ENCODE measurements at places on chromosomes 6 and 20.

DNA sequence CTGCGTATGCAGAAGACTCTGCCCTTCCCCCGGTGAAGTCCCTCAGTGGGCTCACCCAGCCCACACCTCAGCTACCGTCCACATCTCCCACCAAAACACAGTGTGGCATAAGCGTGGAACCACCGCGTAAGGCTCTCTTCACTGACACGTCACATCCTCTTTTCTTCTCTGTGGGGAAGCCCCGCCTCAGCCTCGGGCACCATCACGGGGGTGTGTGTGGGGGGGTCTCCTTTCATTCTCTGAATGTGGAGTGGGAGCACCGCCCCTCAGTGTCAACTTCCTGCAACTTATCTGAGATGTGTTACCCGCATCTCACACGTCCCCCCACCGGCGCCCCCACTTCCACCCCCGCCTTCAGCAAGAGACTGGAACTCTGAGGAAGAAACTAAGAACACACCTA is 388.4 kb upstream of the JARID2 start:
- DNase-seq: no peak

GRCh38 chr20:24963672-24964505 is 14.8 kb downstream of the CST7 start:
- no peak for DNase-seq

- no peak for DNase-seq
Observed at GRCh38 chr20:36528176-36528874, 13.0 kb upstream of the MYL9 start.

- no peak for DNase-seq
Observed at GRCh38 chr20:24764027-24764793, 184.9 kb upstream of the CST7 start.

- DNase-seq: no peak
Observed at GRCh38 chr6:13420269-13420668, 67.1 kb downstream of the GFOD1 start.

DNA sequence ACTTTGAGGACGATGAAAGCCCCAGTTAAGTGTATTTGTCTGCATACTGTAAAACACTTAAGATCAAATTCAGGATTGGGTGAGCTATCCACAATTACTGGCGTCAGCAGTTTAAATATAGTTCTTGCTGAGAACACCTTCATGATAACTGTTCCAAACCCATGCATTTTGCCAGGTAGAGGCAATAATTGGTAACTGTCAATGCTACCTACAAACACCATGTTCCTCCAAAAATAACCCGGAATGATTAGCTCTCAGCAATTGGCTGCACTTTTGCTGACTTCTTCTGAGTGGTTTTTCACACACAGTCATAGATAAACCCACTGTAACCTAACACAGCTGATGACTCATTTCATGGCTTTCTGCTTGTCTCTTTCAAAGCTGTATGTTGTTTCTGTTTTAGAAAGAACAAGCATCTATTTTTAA is 1358.6 kb upstream of the GJE1 start:
- peak; percentile 5 for DNase-seq

DNA sequence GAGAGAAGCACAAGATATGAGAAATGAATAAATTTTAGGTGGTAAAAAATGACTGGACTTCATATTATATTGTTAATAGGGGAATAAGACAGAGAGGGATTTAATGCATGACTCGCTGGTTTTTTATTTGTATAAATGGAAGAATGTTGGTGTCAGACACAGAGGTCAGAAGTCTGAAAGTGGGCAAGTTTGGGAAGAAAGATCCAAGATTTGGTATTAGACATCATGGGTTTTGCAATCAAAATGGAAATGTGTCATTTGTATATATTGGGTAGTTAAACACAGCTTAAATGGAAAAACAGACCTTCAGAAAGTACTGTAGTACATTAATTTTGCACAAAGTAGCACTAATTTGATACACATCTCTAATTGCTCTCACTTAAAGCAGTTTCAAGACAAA is 96.2 kb downstream of the EYA4 start:
- no peak for DNase-seq

DNA sequence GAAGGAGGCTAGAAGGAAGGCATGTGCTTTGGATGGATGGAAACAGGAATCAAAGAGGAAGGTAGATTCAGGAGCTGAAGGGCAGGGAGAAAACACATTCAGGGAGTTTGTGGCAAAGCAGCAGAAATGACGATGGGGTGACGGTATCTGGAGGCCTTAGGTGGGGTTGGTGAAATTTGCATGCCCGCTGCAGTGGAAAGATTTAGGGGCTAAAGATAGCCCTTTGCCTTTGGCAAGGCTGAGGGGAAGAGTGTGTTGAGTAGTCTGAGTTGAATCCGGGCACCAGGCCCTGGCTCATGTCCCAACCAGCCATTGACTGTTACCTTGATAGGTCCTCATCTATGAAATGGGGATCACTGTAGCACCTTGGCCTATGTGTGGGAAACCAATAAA is 1.3 kb downstream of the GZF1 start:
- DNase-seq: no peak

GRCh38 chr6:169990095-169991030 is 238.9 kb downstream of the ERMARD start:
- no peak for DNase-seq

- DNase-seq: peak; percentile 94
Observed at GRCh38 chr20:19802492-19803158, 44.6 kb downstream of the RIN2 start.

- no peak for DNase-seq
Observed at GRCh38 chr20:24723647-24724352, 225.3 kb upstream of the CST7 start.

DNA sequence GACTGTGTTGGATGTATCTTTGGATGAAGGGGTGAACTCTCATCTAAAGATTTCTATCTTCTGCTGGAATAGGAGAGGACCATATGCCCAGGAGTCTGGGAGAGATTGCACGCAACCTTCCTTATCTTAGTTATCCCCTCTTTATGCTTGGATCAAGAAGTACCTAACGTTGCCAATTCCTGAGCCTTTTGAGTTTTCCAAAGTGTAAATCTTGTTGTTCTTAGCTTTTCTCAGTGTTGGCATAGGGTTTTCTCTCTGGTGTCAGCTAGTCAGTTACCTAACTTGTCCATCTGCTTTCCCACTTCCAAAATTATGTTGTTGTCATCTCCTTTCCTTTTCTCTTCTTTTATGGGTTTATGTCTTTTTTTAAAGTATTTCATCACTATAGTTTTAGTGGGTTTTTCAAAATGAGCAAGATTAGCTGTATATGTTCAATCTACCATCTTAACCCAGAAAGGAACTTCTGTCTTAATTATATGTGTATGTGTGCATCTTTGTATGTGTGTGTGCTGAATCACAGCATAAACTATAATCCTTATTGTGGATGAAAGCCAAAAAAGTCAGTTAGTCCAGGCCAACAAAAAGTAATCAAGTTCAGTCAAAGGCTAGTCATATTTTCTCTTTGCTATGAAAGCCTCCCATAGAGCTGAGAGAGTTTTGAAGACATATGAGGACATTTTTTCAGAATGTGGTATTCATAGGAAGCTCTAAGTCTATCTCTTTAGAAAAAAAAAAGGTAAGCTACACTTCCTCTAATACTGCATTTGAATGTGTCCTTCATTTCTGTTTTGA is 72.1 kb downstream of the KHDC1L start:
- DNase-seq: no peak

- no peak for DNase-seq
Observed at GRCh38 chr6:87728706-87729105, 26.7 kb upstream of the AKIRIN2 start.

- no peak for DNase-seq
Observed at GRCh38 chr6:31081872-31082271, 30.5 kb downstream of the C6orf15 start.

DNA sequence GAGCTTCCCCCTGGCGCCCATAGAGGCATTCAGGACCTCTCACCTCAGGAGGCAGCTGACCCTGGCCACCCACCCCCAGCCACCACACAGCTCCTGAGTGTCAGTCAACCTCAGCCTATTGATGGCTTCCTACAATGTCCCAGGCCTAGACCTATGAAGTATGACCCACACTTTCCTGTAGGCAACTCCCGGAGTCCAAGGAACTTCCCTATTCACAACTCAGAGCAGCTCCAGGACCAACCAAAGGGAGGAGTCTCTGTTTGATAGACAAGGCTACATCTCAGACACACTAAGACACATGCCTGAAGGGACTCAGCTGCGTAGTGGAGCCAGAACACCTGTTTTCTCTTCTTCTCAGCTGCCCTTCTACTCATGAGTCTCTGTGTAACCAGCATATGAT is 169.1 kb downstream of the MAFB start:
- no peak for DNase-seq

GRCh38 chr6:157967486-157967885 is 14.2 kb upstream of the SYNJ2 start:
- no peak for DNase-seq

GRCh38 chr20:60857708-60858107 is 394.4 kb upstream of the CDH4 start:
- DNase-seq: no peak

DNA sequence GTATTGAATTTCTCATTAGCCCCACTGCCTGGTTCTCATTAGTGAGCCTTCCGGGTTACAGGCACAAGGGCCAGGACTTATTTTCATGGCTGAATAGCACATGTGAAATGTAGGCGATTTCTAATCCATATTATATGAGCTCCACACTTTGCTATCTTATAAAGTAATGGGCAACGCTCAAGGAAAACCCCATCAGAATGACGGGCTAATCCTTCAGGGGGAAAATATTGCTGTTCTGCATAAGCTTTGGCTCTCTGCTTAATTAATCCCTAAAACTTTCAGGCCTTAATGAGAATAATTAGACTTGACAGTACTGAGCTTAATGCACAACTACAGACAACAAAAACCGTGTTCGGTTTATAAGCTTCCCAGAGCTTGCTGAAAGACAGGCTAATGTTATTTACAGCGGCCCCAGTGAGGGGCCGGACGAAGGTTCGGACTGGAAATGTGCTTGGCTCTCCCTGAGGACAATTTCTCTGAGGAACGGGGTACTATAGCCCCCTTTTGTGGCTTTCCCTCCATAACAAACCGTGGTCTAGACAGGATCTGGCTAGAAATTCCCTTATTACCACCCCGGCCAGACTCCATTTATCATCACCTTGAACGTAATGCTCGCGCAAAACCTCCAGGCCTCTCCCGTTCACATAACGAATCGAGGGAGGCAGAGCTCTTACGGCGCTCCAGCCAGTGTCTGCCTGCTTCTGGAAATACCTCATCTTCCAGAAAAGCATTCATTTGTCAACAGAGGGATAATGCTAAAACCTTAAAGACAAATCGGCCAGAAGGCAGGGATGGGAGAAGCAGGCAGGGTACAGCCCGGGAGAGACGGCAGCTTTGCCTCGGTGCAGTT is 164.5 kb downstream of the CD83 start:
- no peak for DNase-seq

DNA sequence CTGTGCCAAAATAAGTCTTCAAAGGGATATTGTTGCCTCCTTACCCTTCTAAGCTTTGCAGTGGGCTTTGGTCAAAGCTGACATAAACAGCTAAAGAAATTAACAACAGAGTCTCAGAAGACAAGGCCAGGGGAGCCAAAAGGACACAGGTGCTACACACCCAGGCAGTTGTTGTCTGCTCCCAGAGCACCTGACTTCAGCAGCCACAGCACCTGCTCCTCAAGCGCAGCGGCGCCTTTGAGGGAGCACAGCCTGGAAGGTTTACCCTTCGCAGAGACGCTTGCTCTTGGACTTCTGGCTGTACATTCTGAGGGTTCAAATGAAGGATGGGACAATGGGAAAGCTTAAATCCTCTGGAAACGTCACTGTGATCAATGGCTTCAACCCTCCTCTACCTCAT is 16.6 kb downstream of the B4GALT5 start:
- no peak for DNase-seq

GRCh38 chr6:169501128-169501527 is 200.7 kb downstream of the WDR27 start:
- no peak for DNase-seq

- no peak for DNase-seq
Observed at GRCh38 chr20:8568075-8568474, 436.0 kb downstream of the PLCB1 start.

DNA sequence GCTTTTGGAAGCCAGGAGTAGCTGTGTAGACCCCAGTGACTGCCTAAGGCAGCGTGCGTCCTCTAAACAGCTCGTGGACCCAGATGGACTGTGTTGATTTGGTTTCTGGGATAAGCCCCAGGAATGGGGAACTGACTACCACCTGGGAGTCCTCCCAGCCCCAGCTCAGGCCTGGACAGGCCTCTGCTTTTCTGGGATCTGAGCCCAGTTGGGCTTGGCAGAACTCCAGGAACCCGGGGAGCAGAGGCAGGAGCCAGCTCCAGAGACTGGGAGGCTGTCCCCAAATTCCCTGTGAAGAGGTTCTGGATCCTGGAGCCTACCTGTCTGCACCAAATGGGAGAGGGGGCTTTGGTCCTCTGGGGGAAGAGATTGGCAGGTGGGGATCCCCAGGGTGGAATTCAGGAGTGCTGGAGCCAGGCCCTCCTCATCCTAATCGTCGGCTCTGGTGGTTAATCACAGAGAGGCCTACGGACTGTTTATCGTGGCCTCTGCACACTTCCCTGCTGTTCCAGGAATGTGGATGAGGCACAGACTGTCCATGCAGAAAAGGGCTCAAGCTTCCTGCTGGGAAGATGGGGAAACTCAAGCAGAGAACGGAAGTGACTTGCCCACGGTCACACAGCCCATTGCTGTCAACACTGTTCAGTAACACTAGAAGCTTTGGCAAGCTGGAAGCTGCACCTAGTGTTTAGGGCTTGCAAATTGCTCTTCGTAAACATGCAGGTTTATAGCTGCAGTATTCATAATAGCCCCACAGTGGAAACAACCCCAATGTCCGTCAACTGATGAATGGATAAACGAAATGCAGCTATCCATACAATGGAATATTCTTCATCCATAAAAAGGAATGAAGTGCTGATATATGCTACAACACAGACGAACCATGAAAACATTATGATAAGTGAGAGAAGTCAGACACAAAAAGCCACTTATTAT is 100.6 kb downstream of the KCNB1 start:
- no peak for DNase-seq

- no peak for DNase-seq
Observed at GRCh38 chr6:40535110-40535818, 51.9 kb downstream of the LRFN2 start.

- DNase-seq: no peak
Observed at GRCh38 chr6:154337406-154338005, 19.1 kb downstream of the IPCEF1 start.

- DNase-seq: peak; percentile 26
Observed at GRCh38 chr6:117496383-117496990, 14.0 kb downstream of the DCBLD1 start.

- DNase-seq: no peak
Observed at GRCh38 chr6:12369781-12370262, 79.7 kb downstream of the EDN1 start.

- DNase-seq: peak; percentile 78
Observed at GRCh38 chr6:116561377-116562018, 7.9 kb downstream of the CALHM4 start.
